ENCODE measurements at places on chromosomes 11 and 22.

- no peak for DNase-seq
These were observed 39.4 kb downstream of the SIK3 start for GRCh38 chr11:117058761-117059261.

GRCh38 chr11:77140231-77140851 lies 12.3 kb downstream of the MYO7A start:
- no peak for DNase-seq

- no peak for DNase-seq
These were observed 48.2 kb upstream of the SMCO4 start for GRCh38 chr11:93591247-93591898.

- DNase-seq, result no peak
These were observed 108.8 kb downstream of the MPPED1 start for GRCh38 chr22:43520632-43521039.

Measured in NCI-H774 (cell line).